ENCODE measurements at places on chromosomes 2 and 18. TPM values are rescaled to one million over a fixed set of nuclear protein-coding genes. Genes with fewer than 3 reads are reported as not detected.

The RTTN gene
- total RNA-seq, result 72.8 TPM

The CCDC74B gene
- 13.4 TPM for total RNA-seq

The RAB27B gene
- total RNA-seq, result 8.7 TPM

The MYO7B gene
- 0.60 TPM for total RNA-seq

The SOWAHC gene
- total RNA-seq, result 17.9 TPM

The L3MBTL4 gene
- 10.8 TPM for total RNA-seq

The IL37 gene
- total RNA-seq, result not detected

The CTAGE1 gene
- not detected for total RNA-seq

The BARD1 gene
- total RNA-seq, result 77.6 TPM

The CRYGD gene
- total RNA-seq, result 823 TPM

The PIK3C3 gene
- total RNA-seq, result 102 TPM

The SLC19A3 gene
- 3.1 TPM for total RNA-seq

The SMIM21 gene
- not detected for total RNA-seq

The DSG1 gene
- total RNA-seq, result 8.5 TPM

The LRRC30 gene
- total RNA-seq, result 0.49 TPM

The DCDC2C gene
- total RNA-seq, result 1.6 TPM

The GNAL gene
- total RNA-seq, result 17.5 TPM

The UNC80 gene
- total RNA-seq, result 54.2 TPM

The CENPA gene
- total RNA-seq, result 2.4 TPM

The SLC11A1 gene
- 7.8 TPM for total RNA-seq

The UGT1A5 gene
- 0.16 TPM for total RNA-seq

The CLEC4F gene
- total RNA-seq, result 9.1 TPM

The CCNT2 gene
- total RNA-seq, result 103 TPM

The CNGA3 gene
- total RNA-seq, result 9.7 TPM

The TWIST2 gene
- 12.3 TPM for total RNA-seq

The HJURP gene
- 9.8 TPM for total RNA-seq

The TCF7L1 gene
- total RNA-seq, result 7.4 TPM

The IL1RL2 gene
- total RNA-seq, result 1.4 TPM

The ZNF514 gene
- total RNA-seq, result 38.0 TPM

The ICA1L gene
- 44.2 TPM for total RNA-seq

The CCT4 gene
- total RNA-seq, result 122 TPM

The ADGRF3 gene
- not detected for total RNA-seq

The GEN1 gene
- 11.9 TPM for total RNA-seq

The GCA gene
- total RNA-seq, result 32.6 TPM

The RBKS gene
- 3.2 TPM for total RNA-seq

The FHOD3 gene
- 49.9 TPM for total RNA-seq

The PKDCC gene
- total RNA-seq, result 143 TPM

The DES gene
- 249 TPM for total RNA-seq

The RAB17 gene
- total RNA-seq, result 0.99 TPM

The FRZB gene
- total RNA-seq, result 66.1 TPM

The KIAA2012 gene
- not detected for total RNA-seq

The CDH19 gene
- 9.6 TPM for total RNA-seq

The SKA1 gene
- 2.5 TPM for total RNA-seq

The ERMN gene
- 6.0 TPM for total RNA-seq

The UGT1A10 gene
- not detected for total RNA-seq

The CHRNG gene
- 2.0 TPM for total RNA-seq

The CHST9 gene
- total RNA-seq, result 3.8 TPM

The ABCG5 gene
- 0.27 TPM for total RNA-seq

The RFTN2 gene
- 30.3 TPM for total RNA-seq

The INHBB gene
- total RNA-seq, result 25.7 TPM

The ALK gene
- 9.5 TPM for total RNA-seq

The SNX17 gene
- total RNA-seq, result 72.6 TPM

The SCN1A gene
- 10.5 TPM for total RNA-seq

The SLC1A4 gene
- total RNA-seq, result 24.5 TPM
